ENCODE measurements at places on chromosomes 5 and 9.

- DNase-seq, result no peak
These were observed 276.0 kb downstream of the DMAC1 start for GRCh38 chr9:7523426-7524043.

- no peak for DNase-seq
These were observed 35.8 kb downstream of the ZNF782 start for GRCh38 chr9:96818533-96818932.

DNA sequence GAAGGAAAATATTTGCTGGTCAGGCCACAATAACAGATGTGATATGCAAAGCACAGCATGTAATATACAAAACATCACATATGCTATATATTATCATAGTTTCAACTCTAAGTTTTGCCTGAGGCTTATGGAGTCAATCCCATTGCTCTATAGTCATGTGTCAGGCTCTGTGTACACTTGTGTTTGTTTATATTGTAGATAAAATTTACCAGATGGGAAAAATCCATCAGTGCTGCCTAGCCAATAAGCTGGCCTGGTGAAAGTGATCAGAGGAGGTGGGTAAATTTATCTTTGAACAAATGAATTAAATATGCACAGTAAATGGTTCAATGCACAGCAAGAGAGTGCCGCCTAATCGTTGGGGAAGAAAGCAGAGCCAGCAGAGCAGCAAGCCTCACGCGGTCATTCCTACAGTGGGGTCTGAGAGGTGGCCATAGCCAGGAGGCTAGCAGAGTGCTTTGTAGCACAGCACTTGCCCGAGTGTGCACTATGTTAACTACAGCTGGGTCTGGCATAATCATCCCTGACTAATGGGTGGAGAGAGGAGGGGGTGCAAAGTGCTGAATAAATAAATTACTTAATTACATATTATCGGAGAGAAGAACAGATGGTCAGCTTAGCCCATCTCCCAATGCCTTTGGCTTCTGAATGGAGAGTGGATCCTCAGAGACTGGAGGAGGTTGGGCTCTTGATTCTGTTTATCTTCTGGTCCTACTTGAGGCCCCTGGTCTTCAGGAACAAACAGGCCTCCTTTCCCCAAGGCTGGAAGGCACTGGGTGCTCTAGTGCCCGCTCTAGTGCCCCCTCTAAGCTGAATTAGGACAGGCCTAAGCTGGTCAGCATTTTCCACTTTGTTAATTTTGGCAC lies 153.5 kb downstream of the MAT2B start:
- no peak for DNase-seq

- DNase-seq, result no peak
These were observed 58.4 kb downstream of the PCSK1 start for GRCh38 chr5:96374653-96375052.

DNA sequence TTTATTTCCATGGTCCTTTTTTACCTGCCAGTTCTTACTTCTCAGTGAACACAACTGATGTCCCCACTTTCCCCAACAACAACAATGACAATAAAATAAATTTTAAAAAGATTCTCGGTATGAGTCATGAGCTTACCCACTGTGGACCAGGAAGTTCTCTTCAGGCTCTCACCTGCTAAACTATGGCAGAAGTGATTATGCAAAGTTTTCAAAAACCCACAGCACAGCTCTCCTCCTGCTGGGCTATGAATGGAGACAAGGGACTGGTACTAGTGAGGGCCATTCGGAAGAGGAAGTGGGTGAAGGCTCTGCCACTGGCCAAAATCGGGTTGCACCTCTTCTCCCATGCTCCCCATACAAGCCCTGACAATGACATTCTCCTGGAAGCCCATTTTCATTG lies 429.4 kb downstream of the PIK3R1 start:
- no peak for DNase-seq

DNA sequence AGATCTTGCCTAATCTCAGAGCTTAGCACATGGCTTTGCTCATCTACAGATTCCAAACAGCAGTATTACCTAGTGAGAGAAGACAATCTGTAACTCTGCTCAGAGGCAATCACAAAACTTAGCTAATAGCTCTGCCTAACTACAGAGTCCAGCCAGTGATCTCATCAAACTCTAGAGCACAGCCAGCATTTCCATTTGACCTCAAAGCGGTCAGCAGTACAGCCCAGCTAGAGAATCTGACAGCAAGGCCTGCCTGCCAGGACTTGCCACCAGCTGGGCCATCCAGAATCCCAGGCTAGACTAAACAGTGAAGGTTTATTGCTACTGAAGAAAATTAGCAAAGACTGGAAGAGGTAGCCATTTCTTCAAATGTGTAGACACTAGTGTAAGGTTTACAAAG lies 217.9 kb upstream of the VLDLR start:
- no peak for DNase-seq

DNA sequence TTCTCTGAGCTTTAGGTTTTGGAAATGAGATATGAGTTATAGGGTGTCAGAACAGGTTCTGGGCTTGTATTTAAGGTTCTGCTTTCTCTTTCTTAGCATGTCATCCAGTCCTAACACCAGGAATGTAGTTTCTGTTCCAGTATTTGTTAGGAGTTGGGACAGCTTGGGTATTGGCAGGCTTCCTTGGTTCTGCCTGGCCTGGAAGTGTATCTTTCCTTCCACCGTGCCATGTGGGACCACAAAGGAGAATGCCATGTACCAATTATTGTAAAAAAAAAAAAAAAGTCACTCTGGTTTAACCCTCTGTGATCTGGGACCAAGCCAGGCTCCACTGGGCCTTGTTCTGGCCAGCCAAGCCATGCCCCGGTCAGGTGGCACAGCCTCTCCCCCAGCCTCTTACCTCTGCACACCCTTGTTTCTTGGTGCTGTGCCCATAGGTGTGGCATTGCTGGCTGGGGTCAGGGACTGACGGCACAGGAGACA lies 47.8 kb downstream of the ARHGAP26 start:
- DNase-seq, result peak; percentile 48

DNA sequence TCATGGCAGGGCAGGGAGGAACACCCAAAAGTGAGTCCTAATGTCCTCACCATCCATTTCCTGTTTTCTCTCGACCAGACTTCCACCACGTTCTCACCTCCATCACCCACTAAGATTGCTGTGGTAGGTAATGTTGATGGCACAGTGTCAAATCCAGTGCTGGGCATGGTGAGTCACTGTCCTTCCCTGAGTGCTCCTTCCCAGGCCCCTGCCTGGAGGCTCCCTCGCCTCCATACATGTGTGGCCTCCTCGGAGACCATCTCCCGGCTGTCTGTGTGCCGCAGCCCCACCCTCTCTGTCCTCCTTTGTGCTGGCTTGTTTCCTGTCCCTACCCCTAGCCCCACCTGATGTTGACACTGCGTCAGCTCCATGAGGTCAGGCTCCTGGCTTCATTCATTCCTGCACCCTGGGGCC lies 177.5 kb downstream of the SYK start:
- DNase-seq, result no peak

DNA sequence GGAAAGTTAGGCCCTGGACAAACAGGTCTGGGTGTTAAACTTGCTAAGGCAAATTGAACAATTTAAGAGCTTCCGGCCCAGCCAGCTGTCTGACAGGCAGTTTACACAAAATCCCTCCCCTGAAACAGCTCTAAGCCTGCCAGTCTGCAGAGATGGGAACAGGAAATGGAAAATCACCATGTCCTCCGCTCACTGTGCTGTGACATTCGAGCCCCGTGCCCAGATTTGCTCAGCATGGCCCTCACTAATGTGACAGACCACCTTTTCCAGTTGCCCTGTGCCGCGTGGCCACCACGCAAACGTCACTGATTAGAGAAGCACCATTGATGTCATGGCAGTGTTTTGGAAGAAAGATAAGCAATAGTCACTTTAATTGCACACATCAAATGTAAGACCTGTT lies 41.0 kb downstream of the CCNJL start:
- peak; percentile 47 for DNase-seq

- no peak for DNase-seq
These were observed 57.1 kb upstream of the ANKH start for GRCh38 chr5:14928661-14929060.

DNA sequence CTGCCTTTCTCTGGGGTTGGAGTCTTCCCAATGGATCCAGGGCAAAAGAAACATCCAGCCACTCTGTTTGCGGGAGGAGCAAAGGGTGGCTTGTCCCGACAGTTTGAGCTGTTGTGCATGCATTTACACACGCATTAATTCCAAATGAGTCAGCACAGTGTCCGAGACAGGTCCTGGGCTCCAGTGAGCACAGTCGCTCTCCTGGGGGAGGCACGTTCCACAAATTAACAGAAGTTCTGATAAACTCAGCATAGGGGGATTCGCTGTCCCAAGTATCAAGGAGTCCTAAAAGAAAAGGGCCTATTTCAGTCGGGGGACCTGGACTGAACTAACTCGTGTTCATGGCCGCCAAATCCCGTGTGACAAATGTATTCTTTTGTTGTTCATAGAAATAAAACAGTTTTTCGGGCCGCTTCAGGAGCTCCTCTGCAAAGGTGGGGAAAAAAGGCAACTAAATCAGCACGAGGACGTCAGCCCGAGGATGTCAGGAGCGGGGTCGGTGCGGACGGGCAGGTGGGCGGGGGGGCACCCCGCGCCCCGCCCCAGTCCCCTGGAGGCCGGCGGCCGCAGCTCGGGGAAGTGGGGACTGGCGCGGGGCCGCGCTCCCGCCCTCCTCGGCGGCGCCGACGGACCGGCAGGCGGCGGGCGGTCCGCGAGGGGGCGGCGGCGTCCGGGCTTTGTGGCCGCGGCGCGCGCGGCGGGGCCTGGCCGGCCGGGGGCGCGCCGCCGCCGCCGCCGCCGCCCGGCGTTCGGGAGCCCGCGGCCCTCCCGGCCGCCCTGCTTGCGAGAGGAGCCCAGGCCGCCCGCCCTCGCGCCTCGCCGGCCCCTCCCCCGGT lies at the start of gene MSANTD3:
Gene MSANTD3, plus strand, starts transcription at position 614 of the 836 bp plus-strand sequence. CDS start 14,796 bp downstream, outside the sequence.
- DNase-seq, result peak; percentile 74

GRCh38 chr9:129489838-129490582 lies 130.9 kb downstream of the C9orf50 start:
- DNase-seq, result no peak

- no peak for DNase-seq
These were observed 172.2 kb upstream of the ANKRD55 start for GRCh38 chr5:56405116-56405908.

DNA sequence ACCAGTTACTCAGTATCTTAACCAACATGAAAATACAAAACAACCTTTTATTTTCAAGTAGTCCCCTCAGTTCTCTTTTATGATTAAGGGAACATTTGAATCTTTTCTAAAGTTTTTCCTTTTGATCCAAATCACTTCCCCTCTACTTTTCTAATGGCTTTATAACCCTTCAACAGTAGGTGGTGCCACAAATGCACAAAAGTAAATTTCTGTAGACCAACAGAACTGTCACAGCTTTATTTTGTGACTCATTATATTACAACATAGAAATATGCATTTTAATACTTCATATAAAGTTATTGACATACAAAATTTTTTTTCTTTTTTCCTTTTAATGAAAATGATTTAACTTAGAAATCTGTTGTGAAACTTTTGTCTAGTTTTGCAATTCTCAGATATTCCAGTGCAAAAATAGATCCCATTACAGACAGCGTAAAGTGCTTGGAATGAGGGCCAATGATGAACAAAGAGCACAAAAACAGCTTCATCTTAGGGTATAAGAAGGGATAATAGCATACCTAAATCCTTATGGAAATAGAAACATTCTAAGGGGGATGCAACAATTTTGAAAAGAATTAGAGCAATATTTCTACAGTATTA lies 17.0 kb downstream of the NIPSNAP3B start:
- DNase-seq, result no peak

GRCh38 chr5:73295447-73295846 lies 122.5 kb downstream of the TMEM174 start:
- no peak for DNase-seq

GRCh38 chr9:4866239-4866969 lies 73.7 kb downstream of the RCL1 start:
- DNase-seq, result no peak

GRCh38 chr5:112551419-112552032 lies 132.4 kb upstream of the EPB41L4A start:
- peak; percentile 57 for DNase-seq

DNA sequence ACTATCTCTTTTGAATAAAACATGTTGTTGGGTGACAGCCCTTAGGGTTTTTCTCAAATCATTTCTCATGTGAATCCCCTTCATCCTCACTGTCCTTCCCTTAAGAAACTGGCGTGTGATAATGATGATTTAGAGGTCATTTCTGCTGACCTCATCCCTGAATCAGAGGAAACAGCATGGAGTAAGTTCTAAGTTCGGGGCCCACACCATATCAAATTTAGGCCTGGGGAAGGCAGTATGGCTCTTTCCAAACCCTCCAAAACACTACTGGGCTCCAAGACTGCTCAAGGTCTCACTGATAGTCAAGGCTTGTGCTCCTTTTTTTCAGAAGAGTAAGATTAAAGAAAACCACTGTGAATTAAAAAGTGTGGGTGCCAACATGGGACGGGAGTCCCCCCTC lies 872 bp upstream of the SMIM3 start:
- DNase-seq, result no peak

- DNase-seq, result no peak
These were observed 355.3 kb downstream of the NR2F1-AS1 start for GRCh38 chr5:93225748-93226147.

- DNase-seq, result no peak
These were observed 39.3 kb upstream of the CDC42SE2 start for GRCh38 chr5:131224387-131225201.

DNA sequence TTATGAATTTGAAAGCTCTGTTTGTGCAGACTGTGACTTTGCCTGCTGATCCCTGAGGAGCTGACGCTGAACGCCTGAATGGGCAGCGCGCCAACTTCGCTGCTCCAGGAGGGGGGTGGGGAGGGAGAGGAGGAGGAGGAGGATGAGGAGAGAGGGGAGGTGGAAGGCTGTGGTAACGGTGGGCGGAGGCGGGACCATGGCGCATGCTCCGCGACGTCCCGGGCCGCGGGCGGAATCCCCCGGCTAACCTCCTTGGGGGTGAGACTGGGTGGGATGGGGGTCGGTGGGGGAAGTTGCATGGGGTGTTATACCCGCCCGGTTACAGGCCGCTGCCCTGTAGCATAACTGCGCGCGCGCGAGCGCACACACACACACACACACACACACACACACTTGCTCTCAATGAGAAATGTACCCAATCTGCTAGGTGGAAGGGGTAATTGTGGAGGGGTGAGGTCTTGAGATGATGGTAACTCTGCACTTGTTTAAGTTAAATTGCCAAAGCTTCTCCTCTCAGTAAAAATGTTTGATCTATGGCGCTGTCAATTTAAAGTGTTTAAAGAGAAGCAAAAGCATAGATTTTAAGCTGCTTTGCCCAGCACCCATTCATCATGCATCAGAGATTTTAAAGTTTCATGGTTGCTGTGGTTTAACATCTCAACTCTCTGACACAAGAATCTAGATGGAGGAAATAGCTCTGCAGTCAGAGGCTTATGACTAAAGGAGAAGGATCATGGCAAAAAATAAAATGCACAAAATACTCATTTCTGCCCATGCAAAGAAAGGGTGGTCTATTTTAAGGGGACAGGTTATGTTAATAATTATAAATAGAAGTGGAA lies 76.6 kb upstream of the TBCA start:
- DNase-seq, result peak; percentile 76

DNA sequence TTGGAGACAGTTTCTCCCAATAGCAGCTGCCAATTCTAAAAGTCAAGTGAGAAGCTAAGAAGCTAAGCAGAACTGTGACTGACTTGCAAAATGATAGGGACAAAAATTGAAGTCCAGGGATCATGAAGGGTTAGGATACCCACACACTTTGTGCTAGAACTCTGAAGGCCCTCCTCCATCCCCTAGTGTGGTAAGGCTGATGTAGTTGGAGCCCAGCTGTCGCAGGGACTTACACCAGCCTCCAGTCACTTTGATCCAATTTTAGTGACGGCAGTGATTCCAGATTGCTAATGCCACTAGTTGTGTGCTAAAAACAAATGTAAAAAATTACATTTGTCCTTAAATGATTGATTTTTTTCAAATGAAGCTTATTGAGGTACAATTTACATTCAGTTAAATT lies 742.7 kb upstream of the ZNF608 start:
- peak; percentile 29 for DNase-seq

- no peak for DNase-seq
These were observed 18.1 kb upstream of the BOD1 start for GRCh38 chr5:173634465-173634983.

Data from femur (tissue), 1 donor.